ENCODE measurements at places on chromosomes 13 and 19. TPM values are rescaled to one million over a fixed set of nuclear protein-coding genes. Genes with fewer than 3 reads are reported as not detected.

- no peak for DNase-seq
Observed at GRCh38 chr13:88800505-88800904, 1129.3 kb downstream of the SLITRK5 start.

GRCh38 chr13:45826731-45827130, 24.8 kb downstream of the SIAH3 start:
- DNase-seq = no peak

GRCh38 chr13:55615081-55615480, 1525.6 kb upstream of the PRR20A start:
- no peak for DNase-seq

DNA sequence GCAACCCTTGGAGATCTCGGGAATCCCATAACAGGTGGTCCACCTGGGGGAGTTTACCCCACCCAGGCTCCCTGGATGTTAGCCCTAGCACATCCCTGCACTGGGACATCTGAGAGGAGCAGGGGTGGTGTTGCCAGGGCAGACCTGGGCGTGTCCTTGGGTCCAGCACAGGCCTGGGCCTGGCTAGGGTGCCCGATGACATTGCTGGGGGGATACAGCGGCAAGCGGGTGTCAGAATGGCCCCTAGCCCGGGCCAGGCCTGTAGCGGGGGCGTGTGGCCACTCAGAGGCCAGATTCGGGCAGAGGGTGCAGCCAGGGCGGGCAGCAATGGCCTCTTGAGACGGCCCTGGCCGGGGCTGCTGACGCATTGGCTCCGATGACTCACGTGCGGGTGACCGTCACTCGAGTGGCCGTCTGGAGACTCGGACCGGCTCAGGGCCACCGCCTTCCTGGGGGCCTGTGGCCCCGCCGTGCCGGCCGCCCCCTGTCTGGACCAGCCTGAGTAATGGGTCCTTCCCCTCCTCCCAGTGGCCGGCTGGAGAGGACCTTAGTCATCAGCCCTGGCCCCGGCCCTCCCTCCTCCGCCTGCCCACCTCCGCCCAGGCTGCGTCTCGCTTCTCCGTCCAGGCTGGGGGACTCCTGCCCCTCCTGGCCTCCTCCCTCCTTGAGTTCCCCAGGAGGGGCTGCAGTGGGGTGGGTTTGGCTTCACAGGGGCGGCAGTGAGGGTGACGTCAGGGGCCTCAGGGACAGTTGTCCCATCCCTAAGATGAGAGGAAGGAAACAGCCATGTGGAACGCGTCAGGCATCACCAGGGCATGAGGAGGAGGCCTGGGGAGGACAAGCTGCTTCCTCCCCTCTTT, 23.2 kb upstream of the CRTC1 start:
- DNase-seq = peak; percentile 66

GRCh38 chr13:43915451-43915850, 35.7 kb downstream of the LACC1 start:
- DNase-seq = no peak

- DNase-seq = no peak
Observed at GRCh38 chr13:99802416-99802815, 169.2 kb downstream of the ZIC5 start.

GRCh38 chr19:18946918-18947317, 5.9 kb upstream of the HOMER3 start:
- DNase-seq = no peak

GRCh38 chr13:99056381-99057014, 78.6 kb upstream of the DOCK9 start:
- peak; percentile 43 for DNase-seq

DNA sequence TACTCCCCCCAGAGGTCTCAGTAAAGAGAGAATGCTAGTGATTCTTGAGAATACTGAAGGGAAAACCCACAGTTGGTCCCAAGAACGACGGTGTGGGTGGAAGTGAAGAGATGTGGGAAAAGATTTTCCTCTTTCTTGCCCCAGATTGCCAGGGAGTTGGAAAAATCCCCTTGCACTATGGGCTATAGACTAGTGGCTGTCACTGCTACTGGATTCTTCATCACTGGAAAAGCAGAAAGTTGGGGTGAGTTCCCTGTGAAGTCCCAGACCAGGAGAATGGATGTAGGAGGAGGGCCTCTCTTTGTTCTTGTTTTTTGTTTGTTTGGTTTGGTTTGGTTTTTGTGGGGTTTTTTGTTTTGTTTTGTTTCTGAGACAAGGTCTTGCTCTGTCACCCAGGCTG, 11.4 kb downstream of the LYPD3 start:
- DNase-seq = no peak

DNA sequence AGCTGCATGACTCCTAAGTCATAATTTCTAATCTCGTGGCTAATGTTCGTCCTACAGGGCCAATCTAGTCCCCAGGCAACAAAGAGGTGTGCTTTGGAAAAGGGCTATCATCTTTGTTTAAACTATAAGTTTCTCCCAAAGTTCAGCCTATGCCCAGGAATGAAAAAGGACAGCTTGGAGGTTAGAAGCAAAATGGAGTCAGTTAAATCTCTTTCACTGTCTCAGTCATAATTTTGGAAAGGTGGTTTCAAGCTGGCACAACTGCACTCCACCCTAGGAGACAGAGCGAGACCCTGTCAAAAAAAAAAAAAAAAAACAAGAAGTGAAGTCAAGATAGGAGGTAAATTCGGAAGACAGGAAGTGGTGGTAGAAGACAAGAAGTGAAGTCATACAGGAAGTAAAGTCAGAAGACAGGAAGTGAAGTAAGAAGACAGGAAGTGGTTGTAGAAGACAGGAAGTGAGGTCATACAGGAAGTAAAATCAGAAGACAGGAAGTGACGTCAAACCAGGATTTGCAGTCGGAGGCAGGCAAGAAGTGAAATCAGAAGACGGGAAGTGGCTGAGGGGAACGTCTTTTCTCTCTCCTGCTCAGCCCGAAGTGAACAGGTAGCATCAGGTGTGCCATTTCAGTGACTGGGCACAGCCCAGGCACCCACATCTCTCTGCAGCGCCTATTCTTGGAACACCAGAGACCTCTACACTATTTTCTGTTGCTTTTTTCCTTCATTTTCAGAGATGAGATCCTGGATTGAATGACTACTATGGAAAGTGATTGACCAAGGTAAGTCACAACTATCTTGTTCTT, 32.2 kb downstream of the GP6 start:
- DNase-seq = peak; percentile 82

DNA sequence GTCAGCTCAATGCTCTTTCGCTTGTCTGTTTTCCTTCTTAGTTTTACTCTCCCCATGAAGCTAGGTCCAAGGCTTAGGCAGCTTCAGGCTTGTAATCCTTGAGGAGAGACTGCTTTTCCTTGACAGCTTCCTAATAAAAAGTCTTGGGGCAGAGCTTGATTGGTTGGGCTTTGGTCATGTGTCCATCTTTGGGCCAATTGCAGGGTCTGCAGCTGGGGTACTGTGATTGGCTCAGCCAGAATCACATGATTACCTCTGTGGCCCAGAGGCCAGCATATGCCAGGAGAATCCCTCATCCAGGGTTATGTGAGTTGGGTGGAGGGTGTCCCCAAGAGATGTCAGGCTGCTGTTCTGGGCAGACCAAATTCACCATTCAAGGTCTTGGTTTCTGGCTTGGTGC, 8.1 kb downstream of the KLK1 start:
- DNase-seq = no peak

GRCh38 chr19:861756-862580, 2.5 kb downstream of the CFD start:
- peak; percentile 78 for DNase-seq

DNA sequence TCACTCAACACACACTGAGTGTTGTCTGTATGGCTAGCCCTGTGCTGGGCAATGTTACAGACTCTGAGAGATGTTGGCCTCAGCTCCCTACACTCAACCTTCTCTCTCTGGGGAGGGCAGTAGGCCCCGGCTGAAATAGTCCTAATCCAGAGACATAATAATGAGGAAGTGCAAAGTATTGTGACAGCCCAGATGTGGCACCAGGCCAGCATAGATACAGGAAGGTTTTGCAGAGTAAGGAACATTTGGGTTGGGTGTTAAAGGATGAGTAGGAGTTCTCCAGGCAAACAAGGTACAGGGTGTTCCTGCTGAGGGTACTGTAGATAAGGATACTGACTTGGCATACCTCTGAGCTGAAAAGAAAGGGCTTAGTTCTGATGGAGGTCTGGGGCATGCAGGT, 2.4 kb downstream of the LIN7B start:
- no peak for DNase-seq

GRCh38 chr13:26468265-26468801, 89.2 kb upstream of the WASF3 start:
- no peak for DNase-seq

GRCh38 chr19:24060687-24061356, 26.2 kb upstream of the ZNF254 start:
- no peak for DNase-seq

- DNase-seq = no peak
Observed at GRCh38 chr19:18869023-18869618, 26.8 kb downstream of the CERS1 start.

- no peak for DNase-seq
Observed at GRCh38 chr19:7292950-7293761, 1.1 kb downstream of the INSR start.

GRCh38 chr13:47502166-47502565, 498.9 kb downstream of the SUCLA2 start:
- no peak for DNase-seq

DNA sequence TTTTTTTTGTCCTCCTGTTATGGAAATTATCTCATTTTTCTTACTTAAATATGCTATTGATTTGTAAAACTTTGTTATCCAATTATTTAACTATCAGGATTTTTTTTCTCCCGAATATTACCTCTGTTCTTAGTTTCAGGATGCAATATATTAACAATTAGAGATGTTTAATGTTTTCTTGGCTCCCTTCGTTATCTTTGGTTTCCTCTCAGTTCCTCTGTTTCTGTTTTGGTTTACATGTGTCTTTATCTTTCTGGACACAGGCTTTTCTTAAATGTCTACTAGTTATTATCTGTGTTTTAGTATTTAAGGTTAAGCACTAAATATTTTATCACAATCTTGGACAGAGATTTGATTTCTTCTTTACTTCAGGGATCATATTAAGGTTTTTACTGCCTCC, 462.2 kb upstream of the SLC10A2 start:
- no peak for DNase-seq

DNA sequence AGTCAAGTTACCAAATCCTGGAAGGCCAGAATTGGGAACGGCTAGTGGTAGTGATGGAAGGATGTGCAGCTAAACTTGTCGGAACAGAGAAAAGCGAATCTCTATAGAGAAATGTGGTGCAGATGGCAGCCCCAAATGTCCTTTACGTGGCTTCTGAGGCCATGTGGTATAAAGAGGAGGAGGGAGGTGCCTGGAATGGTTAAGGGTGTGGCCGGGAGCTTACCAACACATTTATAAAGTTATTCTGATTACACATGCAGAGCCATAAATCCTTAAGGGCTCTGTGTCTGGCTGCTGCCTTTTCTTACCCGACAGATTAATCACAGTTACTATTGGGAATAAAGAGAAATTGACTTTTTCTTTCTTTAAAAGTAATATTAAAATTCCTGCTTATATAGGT, 190.1 kb downstream of the OXGR1 start:
- DNase-seq = no peak

GRCh38 chr13:52703482-52703881, 36.1 kb downstream of the CNMD start:
- DNase-seq = no peak

DNA sequence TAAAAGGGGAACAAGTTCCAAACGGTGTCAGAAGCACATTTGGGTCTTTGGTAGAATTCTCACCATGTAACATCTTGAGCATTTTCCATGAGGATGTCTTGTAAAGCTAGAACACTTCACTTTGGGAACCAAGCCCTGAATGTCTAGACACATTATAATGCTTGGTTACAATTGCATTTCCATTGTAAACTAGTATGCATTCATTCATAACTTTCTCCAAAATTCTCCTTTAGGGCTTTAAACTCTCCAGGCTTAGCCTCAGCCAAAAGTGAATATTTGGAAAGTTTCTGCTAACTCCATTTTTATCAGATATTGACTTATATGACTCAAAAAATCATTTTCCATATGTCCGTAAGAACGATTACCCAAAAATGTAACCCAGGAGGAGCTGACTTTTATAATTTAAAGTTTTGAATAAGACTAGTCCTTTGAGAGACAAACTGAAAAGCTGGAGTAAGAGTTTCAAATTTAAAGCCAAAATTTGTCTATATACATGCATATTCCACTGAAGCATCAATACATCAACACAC, 1170.4 kb downstream of the EFNB2 start:
- no peak for DNase-seq

Gene RNF113B
- not detected for polyA plus RNA-seq

Gene C5AR1
- 1.6 TPM for polyA plus RNA-seq

Gene CTU1
- 7.0 TPM for polyA plus RNA-seq

Gene BST2
- 0.18 TPM for polyA plus RNA-seq

Gene IL11
- polyA plus RNA-seq = 91.7 TPM

Gene LATS2
- 7.9 TPM for polyA plus RNA-seq

Gene KL
- not detected for polyA plus RNA-seq

Gene ZNF441
- polyA plus RNA-seq = not detected
